Effector memory CD4-positive, alpha-beta T cell (primary cell): ENCODE measurements at places on chromosomes 5 and 9.

- no peak for DNase-seq
- H3K27ac ChIP-seq: no peak overlapping the region
- H3K4me3 ChIP-seq: no peak overlapping the region
- H3K36me3 ChIP-seq: no peaks in the 10 kb centered on the region
Measured at GRCh38 chr5:168346417-168346816, 55.0 kb downstream of the WWC1 start.

DNA sequence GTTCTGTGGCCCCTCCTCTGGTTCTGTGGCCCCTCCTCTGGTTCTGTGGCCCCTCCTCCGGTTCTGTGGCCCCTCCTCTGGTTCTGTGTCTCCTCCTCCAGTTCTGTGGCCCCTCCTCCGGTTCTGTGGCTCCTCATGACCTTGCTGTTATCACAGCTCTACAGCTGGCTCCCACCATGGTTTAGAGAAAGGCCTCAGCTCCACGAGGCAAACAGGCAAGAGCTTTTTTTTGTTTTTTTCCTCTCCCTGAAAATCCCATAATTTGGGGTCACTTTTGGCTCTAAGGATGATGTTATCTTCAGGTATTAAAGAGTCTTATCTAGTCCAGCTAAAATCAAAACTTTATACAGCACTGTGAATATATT lies 31.8 kb downstream of the C5orf15 start:
- H3K27ac ChIP-seq: no peak overlapping the region
- H3K4me1 ChIP-seq: no peaks in the 10 kb centered on the region
- H3K27me3 ChIP-seq: no peaks in the 10 kb centered on the region
- no peaks in the 10 kb centered on the region for H3K36me3 ChIP-seq
- no peak overlapping the region for H3K4me3 ChIP-seq

DNA sequence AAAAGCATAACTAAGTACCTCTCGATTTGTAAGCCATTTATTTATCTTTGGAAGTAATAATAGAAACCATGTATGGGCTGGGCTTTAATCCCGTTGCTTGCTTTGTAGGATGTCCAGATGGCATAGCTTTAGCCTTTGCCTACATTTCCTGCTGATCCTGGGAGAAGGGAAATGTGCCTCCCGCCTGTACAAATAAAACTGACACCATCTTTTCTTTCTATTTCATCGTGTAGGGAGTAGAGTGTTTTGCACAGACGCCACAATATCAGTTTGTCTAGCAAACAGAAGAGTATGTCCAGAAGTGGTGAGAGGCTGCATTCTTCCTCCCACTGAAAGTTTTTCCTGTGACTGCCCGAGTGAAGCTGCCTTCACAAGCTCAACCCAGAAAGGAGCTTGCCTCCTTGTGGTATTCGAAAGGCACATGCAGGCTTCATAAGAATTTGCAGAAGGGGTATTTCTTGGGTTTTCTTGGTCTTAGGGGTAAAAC lies 24.7 kb upstream of the TJP2 start:
- H3K4me1 ChIP-seq: no peaks in the 10 kb centered on the region
- no peaks in the 10 kb centered on the region for H3K27me3 ChIP-seq
- no peaks in the 10 kb centered on the region for H3K36me3 ChIP-seq
- DNase-seq: no peak
- no peak overlapping the region for H3K27ac ChIP-seq
- H3K4me3 ChIP-seq: no peak overlapping the region

GRCh38 chr9:107488375-107489143 lies 1.0 kb downstream of the KLF4 start:
- H3K27me3 ChIP-seq: peaks cover 16% of the 10 kb centered on the region
- H3K4me3 ChIP-seq: peak overlapping the region; percentile 42
- no peak for DNase-seq
- H3K4me1 ChIP-seq: peaks cover 21% of the 10 kb centered on the region

- H3K27ac ChIP-seq: no peak overlapping the region
- H3K4me3 ChIP-seq: no peak overlapping the region
- no peaks in the 10 kb centered on the region for H3K27me3 ChIP-seq
- H3K4me1 ChIP-seq: no peaks in the 10 kb centered on the region
- no peak for DNase-seq
- no peaks in the 10 kb centered on the region for H3K36me3 ChIP-seq
Measured at GRCh38 chr9:87640385-87640795, 85.5 kb upstream of the CTSL start.

DNA sequence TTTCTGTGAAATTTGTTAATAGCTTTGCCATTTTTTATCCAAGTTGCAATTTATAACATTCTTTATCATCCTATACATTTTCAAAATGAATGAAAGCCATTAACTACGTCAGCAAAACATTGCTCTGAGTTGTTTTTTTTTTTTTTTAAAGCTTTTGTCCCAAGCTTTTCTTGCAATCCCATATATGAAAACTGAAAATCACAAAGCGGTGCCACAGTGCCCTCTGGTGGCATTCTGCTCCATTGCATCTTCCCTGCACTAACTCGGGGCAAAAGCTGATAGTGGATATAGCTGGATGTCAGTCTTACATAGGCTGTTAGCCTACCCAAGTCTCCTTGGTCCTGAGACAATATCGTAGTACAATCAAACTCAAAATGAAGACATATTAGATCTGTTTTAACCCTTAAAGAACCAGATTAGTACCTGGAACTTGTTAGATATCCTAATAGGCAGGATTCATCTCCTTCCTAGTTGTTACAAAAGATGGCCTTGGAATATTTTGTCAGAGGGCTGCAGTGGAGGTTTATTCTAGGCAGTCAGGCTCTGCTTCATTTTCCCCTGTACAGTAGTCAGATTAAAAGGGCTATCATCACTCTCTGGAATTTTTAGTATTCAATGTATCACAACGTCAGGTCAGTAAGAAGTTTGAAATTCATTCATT lies 669.9 kb downstream of the PTPRD start:
- no peaks in the 10 kb centered on the region for H3K27me3 ChIP-seq
- H3K27ac ChIP-seq: no peak overlapping the region
- no peaks in the 10 kb centered on the region for H3K4me1 ChIP-seq
- no peak overlapping the region for H3K4me3 ChIP-seq
- DNase-seq: no peak
- no peaks in the 10 kb centered on the region for H3K36me3 ChIP-seq

GRCh38 chr9:35226651-35227050 lies 64.8 kb downstream of the UNC13B start:
- DNase-seq: no peak
- no peak overlapping the region for H3K27ac ChIP-seq
- H3K4me1 ChIP-seq: no peaks in the 10 kb centered on the region
- H3K27me3 ChIP-seq: no peaks in the 10 kb centered on the region
- H3K4me3 ChIP-seq: no peak overlapping the region
- H3K36me3 ChIP-seq: no peaks in the 10 kb centered on the region

DNA sequence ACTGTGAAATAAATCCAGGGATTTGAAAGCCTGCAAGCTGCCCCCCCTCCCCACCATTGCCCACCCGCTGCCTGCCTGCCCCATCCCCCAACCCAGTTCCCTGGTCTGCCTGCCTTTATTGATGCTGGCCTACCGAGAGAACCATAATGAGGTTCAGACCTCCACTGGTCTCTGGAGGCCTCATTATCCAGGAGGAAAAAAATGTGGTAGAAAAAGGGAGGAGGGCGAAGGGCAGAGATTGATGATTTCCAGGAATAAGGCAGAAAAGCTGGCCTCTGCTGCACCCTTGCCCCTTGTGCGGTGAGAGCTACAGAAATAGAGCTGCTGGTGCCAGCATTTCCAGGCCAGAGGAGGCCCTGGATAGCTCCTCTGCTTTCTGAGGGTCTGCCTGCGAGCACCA lies 216.1 kb downstream of the PAPPA start:
- no peaks in the 10 kb centered on the region for H3K27me3 ChIP-seq
- DNase-seq: no peak
- H3K4me3 ChIP-seq: no peak overlapping the region
- H3K4me1 ChIP-seq: no peaks in the 10 kb centered on the region

DNA sequence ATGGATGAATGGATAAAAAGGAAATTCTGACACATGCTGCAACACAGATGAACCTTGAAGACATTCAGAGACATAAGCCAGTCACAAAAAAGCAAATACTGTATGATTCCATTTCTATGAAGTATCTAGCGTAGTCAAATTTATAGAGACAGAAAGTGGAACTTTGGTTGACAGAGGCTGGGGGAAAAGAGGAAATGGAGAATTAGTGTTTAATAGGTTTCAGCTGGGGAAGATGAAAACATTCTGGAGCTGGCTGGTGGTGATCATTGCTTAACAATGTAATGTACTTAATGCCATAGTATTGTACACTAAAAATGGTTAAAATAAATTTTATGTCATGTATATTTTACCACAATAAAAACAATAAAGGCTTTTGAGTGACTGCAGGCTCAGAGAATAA lies 24.2 kb downstream of the PPIC start:
- H3K27me3 ChIP-seq: no peaks in the 10 kb centered on the region
- H3K4me3 ChIP-seq: no peak overlapping the region
- DNase-seq: no peak
